Muscle of leg (tissue), 16 donors: ENCODE measurements at places on chromosomes 7 and 10. TPM values are rescaled to one million over a fixed set of nuclear protein-coding genes. Genes with fewer than 3 reads are reported as not detected.

DNA sequence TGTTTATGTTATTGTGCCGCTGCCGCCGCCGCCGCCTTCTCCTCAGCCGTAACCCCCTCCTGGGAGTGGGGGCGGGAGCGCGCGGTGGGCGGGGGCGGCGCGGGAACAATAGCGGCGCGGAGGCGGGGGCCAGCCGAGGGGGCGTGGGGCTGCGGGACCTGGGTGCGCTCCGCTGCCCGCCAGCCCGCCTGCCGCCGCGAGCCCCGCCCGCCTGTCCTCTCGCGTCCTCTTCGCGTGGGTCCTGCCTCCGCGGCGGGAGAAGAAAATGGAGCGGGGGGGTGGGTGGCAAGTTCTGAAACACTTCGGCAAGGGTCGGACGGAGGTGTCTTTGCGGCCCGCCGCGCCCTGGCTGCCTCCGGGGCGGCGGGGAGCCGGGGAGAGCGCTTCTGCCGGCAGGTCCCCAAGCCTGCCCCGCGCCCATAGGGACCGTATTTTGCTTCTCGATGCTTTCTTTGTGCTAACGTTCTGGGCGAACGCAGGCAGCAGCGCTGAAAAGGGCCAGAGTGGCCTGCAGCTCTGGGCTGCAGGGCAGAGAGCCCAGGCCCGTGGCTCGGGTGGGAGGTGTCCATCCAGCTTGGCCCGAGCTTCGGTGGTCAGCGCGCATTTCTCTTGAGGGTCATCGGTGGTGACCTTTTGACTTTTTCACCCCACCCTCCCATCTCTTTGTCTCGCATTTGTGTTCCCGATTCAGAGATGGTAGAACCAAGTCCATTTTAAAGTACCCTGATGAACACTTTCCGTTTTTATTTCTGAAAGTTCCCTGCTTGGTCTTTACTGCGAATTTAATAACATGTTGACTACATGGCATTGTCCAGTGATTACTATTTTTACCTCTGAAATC lies 613 bp downstream of the MAPK8 start:
- peak overlapping the region; percentile 74 for H3K27ac ChIP-seq
- DNase-seq: peak; percentile 79
- H3K36me3 ChIP-seq: no peaks in the 10 kb centered on the region
- peaks cover 5% of the 10 kb centered on the region for H3K4me1 ChIP-seq
- H3K4me3 ChIP-seq: peak overlapping the region; percentile 66

GRCh38 chr10:122388287-122388997 lies 13.9 kb downstream of the PLEKHA1 start:
- no peaks in the 10 kb centered on the region for H3K4me1 ChIP-seq
- H3K36me3 ChIP-seq: no peaks in the 10 kb centered on the region
- H3K4me3 ChIP-seq: no peak overlapping the region
- no peaks in the 10 kb centered on the region for H3K27me3 ChIP-seq

DNA sequence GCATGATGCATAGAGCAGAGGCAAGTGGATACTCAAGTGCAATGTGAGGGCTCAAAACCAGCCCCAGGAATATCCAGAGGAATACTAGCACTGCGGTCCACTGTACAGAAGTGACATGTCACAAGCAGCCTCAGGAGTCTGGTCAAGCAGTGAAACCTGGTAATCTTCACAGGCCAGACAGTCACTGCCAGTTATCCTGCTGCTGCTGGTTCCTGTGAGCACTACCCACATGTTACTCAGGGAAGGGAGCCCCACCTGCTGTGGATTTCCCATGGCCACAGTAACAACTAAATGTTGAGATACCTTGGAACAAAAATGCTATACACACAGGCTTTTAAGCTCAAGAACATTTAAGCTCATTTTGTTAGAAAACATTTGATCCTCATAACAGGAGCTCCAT lies 103.0 kb downstream of the RNF133 start:
- H3K27ac ChIP-seq: no peak overlapping the region
- H3K36me3 ChIP-seq: no peaks in the 10 kb centered on the region
- no peak for DNase-seq
- no peaks in the 10 kb centered on the region for H3K4me1 ChIP-seq
- no peaks in the 10 kb centered on the region for H3K27me3 ChIP-seq

- no peaks in the 10 kb centered on the region for H3K4me1 ChIP-seq
- H3K27me3 ChIP-seq: no peaks in the 10 kb centered on the region
- DNase-seq: no peak
- H3K27ac ChIP-seq: no peak overlapping the region
These were observed 433.1 kb downstream of the HTR7 start for GRCh38 chr10:90424730-90425129.

DNA sequence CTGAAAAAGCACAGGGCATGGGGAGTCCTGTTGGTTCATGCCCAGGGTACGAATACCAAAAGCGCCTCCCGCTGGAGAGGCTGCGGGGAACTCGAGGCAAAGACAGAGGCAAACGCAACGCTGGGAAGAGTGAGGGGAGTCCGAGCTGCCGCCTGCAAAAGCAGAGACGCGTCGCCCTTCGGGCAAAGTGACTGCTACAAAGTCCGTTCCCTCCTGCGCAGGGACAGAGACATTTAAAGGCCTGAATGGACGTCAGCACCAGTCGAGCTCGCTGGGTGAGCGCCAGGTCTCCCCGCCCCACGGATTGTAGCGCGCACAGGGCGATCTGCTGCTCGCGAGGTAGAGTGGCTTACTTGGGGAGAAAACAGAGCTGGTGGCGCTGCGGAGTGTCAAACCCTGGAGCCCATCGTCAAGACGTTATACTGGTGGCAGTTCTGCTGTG lies 732.8 kb downstream of the ZWINT start:
- DNase-seq: peak; percentile 7
- peaks cover 40% of the 10 kb centered on the region for H3K27me3 ChIP-seq
- H3K4me1 ChIP-seq: peaks cover 28% of the 10 kb centered on the region
- no peaks in the 10 kb centered on the region for H3K36me3 ChIP-seq

The NODAL gene
- total RNA-seq: 0.04 TPM

The MYO3A gene
- 0.84 TPM for total RNA-seq
